Mesothelial cell of epicardium (in vitro differentiated cells): ENCODE measurements at places on chromosomes 5 and 9.

DNA sequence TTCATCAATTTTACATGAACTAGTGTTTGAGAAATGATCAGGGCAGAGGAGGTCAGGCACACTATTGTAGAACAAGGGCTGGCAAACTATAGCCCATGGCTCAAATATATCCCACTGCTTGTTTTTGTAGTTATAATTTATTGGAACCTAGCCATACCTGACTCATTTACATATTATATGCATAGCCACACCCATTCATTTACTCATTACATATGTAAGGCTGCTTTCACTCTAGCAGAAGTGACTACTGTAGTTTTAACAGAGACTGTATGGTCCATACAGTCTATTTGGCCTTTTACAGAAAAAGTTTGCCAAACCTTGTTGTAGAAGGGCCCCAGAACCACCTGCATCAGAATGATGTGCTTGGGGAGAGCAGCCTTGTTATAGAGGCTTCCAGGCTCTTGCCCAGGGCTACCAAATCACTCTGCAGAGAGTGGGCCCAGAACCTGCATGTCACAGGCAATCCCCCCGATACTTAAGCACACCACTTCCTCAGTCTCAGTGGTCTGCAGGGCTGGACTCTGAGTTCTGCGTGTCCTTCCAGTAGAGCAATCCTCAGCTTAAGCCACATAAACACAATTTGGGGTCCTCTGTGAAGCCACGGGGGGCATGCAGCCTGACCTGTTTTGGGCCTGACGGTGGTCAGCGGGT, 6.7 kb downstream of the ANKS6 start:
- H3K27ac ChIP-seq: no peak overlapping the region
- no peak overlapping the region for H3K4me3 ChIP-seq
- DNase-seq: no peak
- H3K4me1 ChIP-seq: peaks cover 21% of the 10 kb centered on the region
- H3K36me3 ChIP-seq: peaks cover 7% of the 10 kb centered on the region

GRCh38 chr9:76562511-76562911, 103.5 kb downstream of the GCNT1 start:
- no peak overlapping the region for H3K4me3 ChIP-seq
- H3K4me1 ChIP-seq: peaks cover 41% of the 10 kb centered on the region
- peak overlapping the region; percentile 10 for H3K27ac ChIP-seq
- no peaks in the 10 kb centered on the region for H3K27me3 ChIP-seq

DNA sequence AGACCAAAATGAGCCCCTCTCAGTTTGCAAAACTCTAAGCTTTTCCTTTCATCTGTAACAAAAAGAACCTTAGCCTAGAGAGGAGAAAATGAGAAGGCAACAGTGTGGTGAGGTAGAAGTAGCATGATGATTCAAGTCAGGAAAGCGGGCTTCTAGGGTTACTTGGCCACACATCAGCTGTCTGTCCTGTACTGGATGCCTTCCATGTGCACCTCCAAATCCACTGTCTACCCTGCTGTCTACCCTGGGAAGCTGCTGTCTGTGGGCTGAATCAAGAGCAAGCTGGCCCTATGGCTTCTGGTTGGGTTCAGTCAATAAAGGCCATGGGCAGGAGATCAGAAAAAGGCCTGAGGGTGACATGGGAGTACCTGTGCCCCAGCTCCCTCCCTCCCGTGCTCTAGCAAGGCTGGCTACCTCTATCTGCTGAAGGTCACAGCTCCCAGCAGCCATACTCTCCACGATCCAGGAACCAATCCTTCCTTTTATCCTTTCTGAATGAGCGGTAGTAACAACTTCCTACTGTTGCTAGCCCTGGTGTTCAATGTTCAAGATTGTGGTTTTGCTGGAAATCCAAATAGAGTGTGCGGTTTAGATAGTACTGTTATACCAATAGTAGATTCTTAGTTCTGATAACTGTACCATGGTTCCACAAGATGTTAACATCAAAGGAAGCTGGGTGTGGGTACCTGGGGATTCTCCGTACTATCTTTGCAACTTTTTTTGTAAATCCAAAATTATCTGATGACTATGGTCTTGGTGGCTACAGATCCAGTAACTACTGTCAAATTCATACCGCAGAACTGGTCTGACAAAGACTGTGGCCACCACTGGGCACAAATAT, 191.0 kb downstream of the ESM1 start:
- no peaks in the 10 kb centered on the region for H3K36me3 ChIP-seq
- no peak for DNase-seq

DNA sequence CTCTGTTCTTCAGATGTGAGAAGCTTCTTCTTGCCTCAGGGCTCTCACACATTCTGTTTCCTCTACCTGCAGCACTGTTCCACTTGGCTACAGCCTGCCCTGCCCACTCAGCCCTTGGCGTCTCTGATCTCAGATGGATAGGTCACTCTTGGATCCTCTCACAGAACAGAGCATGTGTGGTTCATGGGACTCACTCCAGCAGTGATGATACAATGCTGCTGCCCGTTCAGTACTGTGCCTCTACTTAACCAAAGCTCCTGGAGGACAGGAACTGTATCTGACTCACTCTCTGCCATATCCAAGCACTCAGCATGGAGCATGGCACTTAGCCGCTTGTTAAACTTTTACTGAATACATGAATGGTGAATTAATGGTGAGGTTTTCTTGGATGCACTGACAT, 3.4 kb upstream of the SPINK4 start:
- peaks cover 41% of the 10 kb centered on the region for H3K27me3 ChIP-seq
- DNase-seq: no peak
- H3K4me1 ChIP-seq: peaks cover 6% of the 10 kb centered on the region
- no peaks in the 10 kb centered on the region for H3K36me3 ChIP-seq
- H3K4me3 ChIP-seq: no peak overlapping the region
- H3K27ac ChIP-seq: no peak overlapping the region

DNA sequence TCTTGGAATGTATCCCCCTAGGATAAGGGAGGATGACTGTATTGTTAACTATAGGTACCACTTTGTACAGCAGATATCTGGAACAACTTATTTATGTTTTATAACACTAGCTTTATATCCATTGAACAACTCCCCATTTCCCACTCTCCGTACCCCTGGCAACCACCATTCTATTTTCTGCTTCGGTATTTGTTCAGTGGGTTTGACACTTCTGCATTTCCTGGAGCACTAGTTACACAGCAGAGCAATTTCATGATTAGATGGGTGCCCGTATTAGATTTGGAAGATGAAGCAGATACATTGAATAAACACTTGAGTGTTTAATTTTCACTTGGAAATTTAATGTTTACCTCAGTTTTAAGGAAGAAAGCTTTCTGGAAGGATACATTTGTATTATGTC, 67.4 kb downstream of the SLC46A2 start:
- H3K27ac ChIP-seq: no peak overlapping the region
- H3K4me1 ChIP-seq: peaks cover 3% of the 10 kb centered on the region
- DNase-seq: no peak
- peaks cover 24% of the 10 kb centered on the region for H3K36me3 ChIP-seq

- no peaks in the 10 kb centered on the region for H3K36me3 ChIP-seq
- peaks cover 3% of the 10 kb centered on the region for H3K4me1 ChIP-seq
- no peak overlapping the region for H3K27ac ChIP-seq
- no peak for DNase-seq
- H3K27me3 ChIP-seq: peaks cover 54% of the 10 kb centered on the region
These were observed 75.0 kb upstream of the XPA start for GRCh38 chr9:97772145-97772544.

DNA sequence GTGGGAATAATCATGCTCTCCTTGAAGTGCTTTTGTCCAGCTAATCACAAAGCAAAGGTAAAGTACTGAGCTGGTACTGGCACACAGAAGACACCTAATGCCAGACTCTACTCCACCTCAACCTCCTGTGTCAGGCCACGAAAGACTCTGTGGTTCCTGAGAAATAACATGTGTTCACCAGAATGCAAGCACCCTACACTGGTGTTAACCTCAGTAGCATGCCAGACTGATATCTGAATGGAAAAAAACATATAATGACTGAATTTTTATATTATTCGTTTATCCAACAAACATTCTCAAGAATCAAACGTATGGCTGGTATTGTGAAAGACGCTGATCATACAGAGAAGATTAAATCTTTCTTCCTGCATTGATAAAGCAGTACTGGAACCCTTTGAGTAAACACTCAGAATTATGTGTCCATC, 97.1 kb upstream of the IFNE start:
- peak overlapping the region; percentile 66 for H3K27ac ChIP-seq
- H3K27me3 ChIP-seq: no peaks in the 10 kb centered on the region
- no peak overlapping the region for H3K4me3 ChIP-seq
- no peaks in the 10 kb centered on the region for H3K36me3 ChIP-seq
- DNase-seq: no peak
- H3K4me1 ChIP-seq: peaks cover 33% of the 10 kb centered on the region
